Fibroblast of gingiva (primary cell): ENCODE measurements at places on chromosomes 12 and 14.

DNA sequence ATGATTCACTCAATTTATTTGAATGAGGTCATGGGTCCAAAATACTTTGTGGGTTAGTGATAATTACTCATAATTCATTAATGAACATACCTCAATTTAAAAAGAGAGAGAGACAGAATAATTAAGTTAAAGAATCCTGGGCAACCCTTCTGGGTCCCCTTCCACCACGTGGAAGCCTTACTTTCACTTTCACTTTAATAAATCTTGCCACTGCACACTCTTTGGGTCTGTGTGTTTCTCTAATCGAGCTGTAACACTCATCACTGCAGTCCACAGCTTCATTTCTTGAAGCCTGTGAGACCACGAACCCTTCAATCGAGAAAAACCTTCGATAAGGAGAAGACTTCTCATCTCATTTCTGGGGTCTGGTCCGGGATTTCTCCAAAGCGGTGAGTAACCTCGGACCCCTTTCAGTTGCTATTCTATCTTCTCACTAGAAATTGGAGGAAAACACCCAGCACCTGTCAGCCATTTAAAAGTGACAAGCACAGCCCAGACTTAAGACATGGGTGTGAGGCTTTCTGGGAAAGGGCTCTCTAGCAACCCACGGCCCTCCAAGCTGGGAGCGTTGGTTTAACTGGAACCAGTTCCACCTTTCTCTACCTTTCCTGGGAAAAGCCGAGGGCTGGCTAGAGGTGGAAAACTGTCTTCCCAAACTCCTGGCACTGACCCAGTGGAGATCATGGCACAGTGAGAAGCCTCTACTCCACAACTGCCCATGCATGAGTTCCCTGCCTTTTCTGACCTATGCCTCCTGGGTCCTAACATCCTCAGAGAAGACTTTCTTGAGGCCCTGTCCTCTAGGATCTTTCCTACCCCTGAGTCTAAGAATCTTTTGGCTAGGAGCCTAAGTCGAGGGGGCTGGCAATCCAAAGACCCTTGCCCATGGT is 148.8 kb upstream of the ATF7IP start:
- DNase-seq, result no peak

DNA sequence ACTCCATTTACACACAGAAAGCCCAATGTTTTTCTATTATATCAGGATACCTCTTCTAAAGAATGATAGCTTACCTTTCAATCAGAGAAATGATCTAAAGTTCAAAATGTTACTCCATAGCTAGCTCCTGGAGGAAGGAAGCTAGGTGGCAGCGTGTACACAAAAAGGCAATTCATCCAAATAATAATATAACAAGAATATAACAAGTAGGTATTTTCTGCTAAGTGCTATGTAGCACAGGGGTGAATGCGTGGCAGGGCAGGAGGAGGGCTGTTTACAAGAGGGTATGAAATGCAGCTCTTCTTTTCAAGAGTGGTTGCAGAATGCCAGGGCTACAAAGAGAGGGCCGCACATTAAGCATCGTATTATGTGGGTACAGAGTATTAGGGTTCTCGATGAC is 663 bp upstream of the SNAPC1 start:
- no peak for DNase-seq

GRCh38 chr12:3098436-3098835 is 21.3 kb downstream of the TSPAN9 start:
- no peak for DNase-seq

GRCh38 chr12:18703321-18703720 is 34.5 kb downstream of the PLCZ1 start:
- DNase-seq, result no peak

DNA sequence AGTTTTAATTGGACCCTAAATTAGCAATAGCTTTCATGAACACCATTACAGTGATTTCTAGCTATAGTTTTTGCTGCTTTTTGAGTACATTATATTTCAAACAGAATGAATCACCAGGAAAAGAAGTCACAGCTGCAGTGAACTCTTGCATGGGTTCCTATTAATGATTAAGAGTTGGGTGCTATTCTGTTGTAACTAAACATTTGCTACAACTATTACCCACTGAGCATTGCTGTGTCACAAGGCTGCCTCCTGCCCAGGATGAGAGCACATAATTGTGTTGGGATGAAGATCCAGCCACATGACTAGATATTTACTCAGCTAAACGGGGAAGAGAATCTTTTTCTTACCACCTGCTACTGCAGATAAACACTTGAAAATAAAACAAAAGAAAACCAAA is 152.7 kb downstream of the GXYLT1 start:
- no peak for DNase-seq

DNA sequence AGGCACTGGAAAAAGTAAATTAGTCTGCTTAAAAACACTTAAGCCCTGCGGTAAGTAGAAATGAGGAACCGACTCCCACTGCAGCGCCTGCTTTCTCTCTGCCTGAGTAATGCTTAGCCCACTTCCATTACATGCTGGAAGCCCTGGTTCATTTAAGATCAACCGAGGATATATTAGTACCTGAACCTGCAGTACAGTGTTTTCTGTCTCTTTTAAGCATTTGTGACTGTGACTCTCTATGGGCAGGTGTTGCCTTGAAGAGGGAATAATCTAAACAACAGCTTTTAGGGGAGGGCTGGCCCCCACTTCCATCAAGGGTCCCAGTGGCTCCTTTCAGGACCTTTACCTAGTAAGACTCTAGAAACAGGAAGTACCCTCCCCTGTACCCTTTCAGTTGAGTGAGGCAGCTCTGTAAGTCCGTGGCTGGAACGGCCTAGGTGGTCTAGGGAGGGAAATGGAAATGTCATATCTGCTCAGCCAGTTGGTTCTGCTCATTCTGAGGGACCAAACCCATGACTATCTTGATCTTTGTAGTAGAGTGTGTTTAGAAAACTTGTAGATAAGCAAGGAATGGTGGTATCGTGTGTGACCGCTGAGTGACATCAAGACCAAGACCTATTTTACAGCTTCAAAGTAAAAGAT is 56.2 kb downstream of the FNTB start:
- no peak for DNase-seq

- DNase-seq, result no peak
Observed at GRCh38 chr14:104149278-104149595, 10.8 kb downstream of the KIF26A start.

DNA sequence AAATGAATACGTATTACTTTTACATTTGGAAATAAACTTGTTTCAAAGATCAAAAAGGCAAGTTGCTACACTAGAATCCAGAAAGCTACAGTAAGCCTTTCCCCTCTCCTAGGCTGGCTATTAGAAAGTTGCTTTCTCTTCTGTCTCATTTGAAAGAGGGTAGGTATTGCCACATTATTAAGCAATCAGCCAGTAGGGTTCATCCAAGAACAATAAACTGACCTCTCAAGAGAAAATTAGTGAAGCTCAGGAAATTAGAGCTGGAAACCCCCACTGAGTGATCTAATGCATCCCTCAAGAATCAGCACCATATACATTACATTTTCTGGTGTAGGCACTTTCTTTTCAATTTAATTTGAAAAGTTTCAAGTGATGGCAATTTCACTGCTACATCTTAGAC is 4.5 kb upstream of the TMEM233 start:
- DNase-seq, result peak; percentile 33

- DNase-seq, result no peak
Observed at GRCh38 chr12:94516985-94517384, 57.3 kb upstream of the CEP83 start.

DNA sequence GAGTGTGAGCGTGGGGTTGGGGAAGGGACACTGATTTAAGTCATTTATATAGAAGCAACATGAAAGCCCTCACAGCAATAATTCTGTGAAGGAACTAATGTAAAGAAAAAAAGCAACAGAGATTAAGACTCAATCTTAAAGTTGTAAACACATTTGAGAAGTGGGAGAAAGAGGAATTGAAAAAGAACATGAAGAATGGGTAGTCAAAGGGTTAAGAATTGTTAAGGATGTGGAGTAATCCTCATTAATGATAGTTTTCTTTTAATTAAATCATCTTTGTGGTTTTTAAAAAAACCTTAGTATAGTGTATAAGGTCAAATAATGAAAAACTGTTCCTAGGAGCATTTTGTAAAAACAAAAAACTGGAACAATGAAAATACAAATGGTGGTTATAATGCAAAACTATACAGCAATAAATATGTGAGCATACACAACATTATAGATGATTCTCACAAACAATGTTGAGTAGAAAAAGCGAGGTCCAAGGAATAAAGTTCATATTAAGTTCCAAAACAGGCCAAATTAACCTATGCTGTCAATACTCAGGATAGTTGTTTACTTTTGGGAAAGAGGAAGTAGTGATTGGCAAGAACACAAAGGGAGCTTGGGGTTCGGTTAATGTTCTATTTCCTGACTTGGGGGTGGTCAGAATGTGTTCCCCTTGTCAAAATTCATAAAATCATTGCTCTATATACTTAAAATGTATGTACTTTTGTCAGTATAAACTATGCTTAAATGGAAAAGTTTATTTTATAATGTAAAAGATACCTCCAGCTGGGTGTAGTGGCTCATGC is 120.4 kb upstream of the ATF7IP start:
- no peak for DNase-seq

- no peak for DNase-seq
Observed at GRCh38 chr14:64763801-64764621, 59.8 kb downstream of the PLEKHG3 start.

DNA sequence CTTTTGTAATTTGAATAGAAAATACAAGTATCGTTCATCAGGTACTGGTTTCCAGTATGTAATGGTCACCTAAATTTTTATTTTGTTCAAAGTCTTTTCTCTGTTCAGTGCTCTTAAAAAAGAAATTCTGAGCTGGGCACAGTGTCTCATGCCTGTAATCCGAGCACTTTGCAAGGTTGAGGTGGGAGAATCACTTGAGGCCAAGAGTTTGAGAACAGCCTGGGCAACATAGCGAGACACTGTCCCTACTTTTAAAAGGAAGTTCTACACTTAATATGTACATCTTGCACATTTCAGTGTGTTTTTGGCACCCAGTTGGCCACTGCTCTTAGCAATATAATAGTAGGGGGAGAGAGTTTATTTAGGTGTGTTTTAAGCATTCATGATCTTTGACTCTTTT is 27.9 kb downstream of the PCNX1 start:
- no peak for DNase-seq

DNA sequence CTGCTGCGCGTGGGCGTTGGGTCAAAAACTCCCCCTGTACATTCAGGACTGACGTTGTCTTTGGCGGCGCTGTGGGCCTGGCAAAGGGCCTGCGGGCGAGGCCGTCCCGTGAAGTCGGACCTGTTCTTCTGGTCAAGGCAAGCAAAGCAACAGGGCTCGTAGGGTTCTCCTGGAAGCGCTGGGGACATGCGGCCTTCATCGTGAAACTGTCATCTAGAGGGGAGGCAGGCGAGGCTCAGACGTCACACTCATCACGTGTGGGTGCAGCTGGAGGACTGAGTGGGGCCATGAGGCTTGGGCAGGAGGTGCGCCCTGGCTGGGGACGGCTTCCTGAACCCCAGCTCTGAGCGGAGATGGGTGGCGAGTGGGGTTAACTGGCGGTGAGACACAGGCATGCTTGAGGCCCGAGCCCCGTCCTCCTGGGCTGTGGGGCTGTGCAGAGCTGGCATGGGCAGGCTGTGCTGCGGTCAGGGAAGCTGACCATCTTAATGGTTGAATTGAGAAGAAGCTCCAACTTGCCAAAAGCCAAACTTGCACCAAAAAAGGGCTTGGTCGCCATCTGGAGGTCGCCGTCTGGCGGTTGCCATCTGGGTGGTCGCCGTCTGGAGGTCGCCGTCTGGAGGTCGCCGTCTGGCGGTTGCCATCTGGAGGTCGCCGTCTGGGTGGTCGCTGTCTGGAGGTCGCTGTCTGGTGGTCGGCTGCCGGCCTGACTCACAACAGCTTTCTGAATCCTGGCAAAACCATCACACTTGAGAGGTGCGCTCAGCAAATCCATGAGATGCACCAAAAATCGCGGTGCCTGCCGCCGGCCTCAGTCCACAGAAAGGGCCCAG is 66.2 kb downstream of the NOC4L start:
- DNase-seq, result no peak

- no peak for DNase-seq
Observed at GRCh38 chr12:41514907-41515306, 326.8 kb downstream of the PDZRN4 start.

GRCh38 chr14:68246074-68246785 is 426.7 kb downstream of the RAD51B start:
- DNase-seq, result no peak

DNA sequence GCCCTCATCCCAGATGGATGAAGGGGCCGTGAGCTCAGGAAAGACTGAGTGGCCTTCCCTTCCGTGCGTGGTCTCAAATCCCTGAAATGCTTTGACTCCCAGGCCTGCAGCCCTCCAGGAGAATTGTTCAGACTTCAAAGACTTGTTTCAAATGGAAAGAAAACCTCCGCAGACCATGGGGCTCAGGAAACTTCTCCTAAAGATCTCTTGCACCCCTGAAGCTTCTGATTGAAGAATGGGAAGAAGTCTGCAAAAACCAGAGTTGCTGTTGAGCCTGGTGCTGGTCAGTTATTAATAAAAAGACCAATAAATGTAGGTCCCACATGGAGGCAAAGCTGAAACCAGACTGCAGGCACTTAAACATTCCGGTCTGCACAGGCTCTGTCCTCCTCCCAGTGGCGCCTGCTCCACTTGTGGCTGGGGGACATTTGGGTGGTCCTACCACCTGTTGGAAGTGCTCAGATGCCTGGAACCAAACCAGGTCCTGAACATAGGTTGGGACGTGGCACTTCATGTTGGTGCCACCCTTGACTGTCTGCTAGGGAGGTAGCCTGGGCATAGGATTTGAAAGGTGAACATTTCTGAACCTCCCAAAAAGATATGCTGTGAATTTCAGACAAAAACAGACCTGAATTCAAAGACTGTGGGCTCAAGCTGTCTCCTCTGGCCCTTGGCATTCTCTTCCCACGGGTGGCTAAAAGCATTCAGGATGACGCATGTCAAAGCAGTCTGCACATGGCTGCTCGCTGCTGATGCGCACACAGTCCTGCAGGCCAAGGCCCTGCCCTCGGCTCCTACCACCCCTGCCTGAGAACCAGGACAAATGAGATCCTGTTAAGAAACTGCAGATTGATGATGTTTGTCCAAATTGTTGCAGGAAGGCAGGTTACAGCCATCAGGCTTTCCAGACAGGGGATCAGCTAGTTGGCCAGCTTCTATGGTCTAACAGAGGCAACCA is 36.2 kb upstream of the MEG3 start:
- DNase-seq, result no peak

DNA sequence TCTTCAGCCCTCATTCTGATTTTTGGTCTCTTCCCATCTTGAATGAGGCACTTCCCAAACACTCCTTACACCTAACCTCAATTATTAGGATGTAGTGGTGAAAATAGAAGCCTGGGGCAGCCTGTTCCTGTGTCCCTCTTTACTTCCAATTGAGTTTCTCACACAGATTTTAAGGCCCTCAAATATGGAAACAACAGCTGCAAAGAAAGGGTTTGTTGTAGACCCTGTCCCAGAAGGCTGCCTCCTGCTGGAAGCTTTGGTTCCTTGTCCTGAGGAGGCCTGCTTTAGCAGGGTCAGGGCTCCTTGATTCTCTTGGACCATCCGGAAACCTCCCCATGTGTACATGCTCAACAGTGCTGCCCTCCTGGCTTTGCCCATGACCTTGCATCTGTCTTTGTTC is 101.3 kb downstream of the TGFB3 start:
- DNase-seq, result no peak

- peak; percentile 2 for DNase-seq
Observed at GRCh38 chr12:85310456-85311076, 30.5 kb downstream of the ALX1 start.

GRCh38 chr12:59937148-59937547 is 341.3 kb downstream of the SLC16A7 start:
- no peak for DNase-seq

- no peak for DNase-seq
Observed at GRCh38 chr14:21704338-21704737, 30.7 kb upstream of the OR4E1 start.
